NCI-H82 (cell line): ENCODE measurements at places on chromosomes 13 and 19.
A peak's percentile ranks its signal among the peaks of the same experiment; 100 is the strongest.

DNA sequence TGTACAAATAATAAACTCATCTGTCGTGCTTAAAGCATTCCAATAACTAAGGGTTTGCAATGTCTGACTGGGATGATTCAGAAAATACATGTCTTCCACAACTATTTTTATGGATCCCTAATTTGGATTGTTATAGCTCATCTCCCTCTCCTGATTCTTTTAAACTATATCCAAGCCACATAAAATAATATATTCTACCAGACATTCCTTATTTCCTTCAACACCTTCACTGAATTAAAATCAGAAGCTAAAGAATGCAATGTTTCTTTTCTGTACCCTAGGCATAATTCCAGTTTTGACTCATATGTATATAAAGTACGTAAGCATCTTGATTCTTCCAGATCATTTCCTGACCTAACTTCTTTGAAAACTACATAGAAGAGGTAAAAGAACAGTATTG is 420.4 kb downstream of the EFNB2 start:
- no peak for DNase-seq

DNA sequence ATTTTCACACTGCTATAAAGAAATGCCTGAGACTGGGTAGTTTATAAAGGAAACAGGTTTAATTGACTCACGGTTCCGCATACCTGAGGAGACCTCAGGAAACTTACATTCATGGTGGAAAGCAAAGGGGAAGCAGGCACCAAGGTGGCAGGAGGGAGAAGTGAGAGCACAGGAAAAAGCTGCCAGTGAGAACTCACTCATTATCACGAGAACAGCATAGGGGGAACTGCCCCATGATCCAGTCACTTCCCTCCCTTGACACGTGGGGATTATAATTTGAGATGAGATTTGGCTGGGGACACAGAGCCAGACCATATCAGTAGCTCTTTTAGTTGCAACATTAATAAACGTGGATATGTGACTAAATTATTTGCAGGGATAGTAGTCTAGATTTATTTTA is 4.3 kb upstream of the KCTD4 start:
- DNase-seq, result peak; percentile 35

DNA sequence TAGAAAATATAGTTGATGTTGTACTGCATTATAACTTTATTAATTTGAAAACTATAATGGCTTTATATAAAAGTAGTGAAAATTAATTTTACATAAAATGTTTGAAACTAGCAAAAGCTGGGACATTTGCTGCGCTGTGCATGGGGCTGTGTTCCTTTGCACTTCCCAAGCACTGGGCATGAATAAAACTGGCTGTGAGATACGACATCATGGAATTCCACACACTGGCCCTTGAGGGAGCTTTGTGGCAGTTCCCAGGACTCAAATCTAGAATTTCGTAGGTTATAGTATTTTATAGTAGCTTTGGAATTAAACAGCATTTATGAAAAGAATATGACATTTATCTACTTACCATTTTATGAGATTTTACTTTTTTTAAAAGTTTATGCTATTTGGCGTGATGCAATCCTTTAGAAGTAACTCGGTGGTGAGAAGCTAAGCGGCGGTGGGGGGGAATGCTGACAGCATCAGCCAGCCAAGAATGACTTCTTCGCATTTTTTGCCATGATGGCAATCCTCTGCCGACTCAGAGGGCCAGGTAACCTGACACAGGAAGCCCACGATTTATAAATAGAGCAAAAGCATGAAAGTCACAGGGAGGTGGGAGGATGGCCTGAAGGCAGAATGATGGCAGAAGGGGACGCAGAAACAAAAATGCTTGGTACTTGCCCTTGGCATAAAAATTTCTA is 553.5 kb downstream of the MYO16 start:
- DNase-seq, result no peak

- no peak for DNase-seq
Measured at GRCh38 chr19:42166316-42166715, 34.1 kb upstream of the POU2F2 start.

DNA sequence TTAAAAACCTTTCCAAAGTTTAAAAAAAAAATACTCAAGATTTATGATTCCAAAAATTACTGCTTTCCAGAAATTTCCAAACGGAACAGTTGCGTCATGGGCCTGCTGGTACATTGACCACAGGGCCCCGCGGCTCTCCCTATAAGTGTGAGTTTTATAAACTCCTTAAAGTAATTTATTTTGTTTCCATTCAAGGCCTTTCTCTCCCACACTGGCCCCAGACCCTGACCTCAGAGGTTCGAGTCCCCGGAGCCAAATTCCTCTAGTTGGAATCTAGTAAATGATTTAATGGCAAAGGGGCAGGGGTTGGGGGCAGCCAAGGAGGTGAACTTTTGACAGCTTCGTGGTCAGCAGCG is 97.5 kb downstream of the INSR start:
- DNase-seq, result no peak

DNA sequence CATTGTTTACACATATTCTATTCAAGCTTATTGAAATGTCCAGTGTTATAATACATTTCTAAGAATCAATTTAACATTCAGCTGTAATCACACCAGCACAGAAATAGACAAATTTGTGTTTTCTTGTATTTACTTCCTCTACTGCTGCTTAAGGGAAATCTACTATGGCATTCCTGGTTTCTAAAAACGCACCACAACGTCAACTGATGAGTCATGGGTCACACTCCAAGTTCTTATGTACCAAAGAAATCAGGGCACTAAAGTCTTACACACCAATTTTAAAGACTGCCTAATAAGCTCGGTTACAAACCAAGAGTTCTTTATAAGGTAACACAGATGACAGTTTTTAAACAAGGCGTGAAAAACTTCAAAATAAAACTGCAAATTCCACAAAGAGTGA is 13.2 kb downstream of the LNX2 start:
- DNase-seq, result no peak
